ENCODE measurements at places on chromosomes 11 and 22. TPM values are rescaled to one million over a fixed set of nuclear protein-coding genes. Genes with fewer than 3 reads are reported as not detected.

- no peak for DNase-seq
Measured at GRCh38 chr11:63564056-63564774, 1.0 kb upstream of the PLAAT2 start.

Gene GATD1
- 26.7 TPM for polyA plus RNA-seq

DNA sequence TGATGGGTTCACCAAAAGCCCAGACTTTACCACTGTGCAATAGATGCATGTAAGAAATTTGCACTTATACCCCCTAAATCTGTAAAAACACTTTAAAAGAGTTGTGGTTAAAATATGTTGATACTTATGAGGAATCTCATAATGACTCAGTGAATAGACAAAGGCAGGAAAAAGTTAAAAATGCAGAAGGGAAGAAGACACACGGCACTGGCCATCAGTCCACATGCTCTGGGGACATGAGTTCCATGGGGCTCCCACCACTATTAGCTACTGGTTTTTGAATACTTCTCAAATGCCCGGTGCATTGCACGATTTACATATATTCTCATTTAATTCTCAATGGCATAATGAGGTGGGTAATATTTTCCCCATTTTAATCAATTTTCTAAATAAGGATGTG lies 59.3 kb upstream of the BLID start:
- DNase-seq = no peak

- no peak for DNase-seq
Measured at GRCh38 chr22:49324527-49325491, 502.9 kb downstream of the BRD1 start.

DNA sequence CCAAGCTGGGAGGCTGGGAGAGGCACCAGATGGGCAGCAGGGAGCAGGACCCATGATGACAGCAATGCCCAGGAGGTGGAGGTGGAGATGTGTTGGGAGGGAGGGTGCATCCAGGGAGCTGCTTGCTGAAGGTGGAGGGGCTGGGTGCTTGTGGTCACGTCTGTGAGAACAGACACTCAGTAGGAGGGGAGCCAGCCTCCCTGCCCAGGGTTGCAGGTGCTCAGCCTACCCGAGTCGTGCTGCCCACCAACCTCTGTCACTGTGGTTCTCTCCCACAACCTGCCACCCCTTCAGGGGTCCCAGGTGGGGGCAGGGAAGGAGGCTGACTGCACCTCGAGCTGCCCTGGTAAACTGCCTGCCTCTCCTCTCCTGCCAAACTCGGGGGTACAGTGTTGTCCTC lies 5.5 kb downstream of the PRDX5 start:
- DNase-seq = peak; percentile 42

DNA sequence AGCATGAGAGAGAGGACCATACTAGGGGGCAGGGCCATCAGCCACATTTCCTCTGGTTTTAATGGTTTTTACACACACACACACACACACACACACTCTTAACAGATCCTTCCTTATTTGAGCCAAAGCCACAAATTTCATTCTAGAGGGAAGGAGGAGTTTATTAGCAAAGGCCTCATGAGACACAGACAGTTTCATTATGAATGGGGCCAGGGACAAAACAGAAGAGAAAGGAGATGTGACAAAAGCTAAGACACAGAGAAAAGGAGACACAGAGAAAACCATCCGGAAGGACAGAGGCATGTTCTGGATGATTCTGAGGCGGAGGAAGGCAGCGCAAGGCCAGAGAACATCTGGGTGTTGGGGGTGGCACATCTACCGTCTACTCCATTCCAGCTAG lies 32.2 kb upstream of the ARFGAP3 start:
- no peak for DNase-seq

DNA sequence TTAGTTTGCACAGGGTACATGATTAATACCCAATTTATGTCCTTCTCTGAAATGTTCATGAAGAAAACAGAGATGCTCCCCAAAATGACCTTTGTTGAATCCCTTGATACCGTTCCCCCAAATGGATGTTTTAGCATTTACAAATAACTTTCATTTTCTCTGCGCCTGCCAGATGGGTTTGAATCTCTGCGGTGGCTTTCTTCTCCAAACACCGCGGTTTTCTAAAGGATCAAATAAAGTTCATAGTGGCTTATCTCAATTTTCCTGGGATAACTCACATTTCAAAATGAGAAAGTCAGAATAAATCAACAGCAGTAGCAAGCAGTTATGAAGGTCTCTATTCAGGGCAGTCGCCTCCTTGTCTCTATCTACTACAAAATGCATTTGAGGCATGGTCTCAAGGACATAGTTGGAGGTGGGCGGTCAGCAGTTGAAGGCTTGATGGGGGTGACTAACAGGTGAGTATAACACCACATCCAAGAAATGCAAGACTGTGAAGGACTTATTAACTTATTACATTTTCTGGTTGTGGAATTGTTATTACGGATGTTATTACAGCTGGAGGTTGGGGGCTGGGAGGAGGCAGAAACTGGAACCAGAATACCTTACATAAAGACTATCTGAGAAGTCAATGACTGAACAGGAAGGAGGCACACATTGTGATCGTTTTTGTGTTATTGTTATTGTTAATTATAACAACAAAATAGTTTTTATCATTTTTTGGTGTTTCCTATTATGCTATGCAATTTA lies 1513.3 kb downstream of the FAM181B start:
- no peak for DNase-seq

Gene MUC2
- 0.02 TPM for polyA plus RNA-seq

Gene JHY
- 3.2 TPM for polyA plus RNA-seq

Gene C11orf87
- 0.02 TPM for polyA plus RNA-seq

Gene KCNE3
- polyA plus RNA-seq = 2.2 TPM

Gene OR2AT4
- polyA plus RNA-seq = not detected

GRCh38 chr22:50610581-50610980 lies 10.0 kb downstream of the MAPK8IP2 start:
- DNase-seq = no peak

DNA sequence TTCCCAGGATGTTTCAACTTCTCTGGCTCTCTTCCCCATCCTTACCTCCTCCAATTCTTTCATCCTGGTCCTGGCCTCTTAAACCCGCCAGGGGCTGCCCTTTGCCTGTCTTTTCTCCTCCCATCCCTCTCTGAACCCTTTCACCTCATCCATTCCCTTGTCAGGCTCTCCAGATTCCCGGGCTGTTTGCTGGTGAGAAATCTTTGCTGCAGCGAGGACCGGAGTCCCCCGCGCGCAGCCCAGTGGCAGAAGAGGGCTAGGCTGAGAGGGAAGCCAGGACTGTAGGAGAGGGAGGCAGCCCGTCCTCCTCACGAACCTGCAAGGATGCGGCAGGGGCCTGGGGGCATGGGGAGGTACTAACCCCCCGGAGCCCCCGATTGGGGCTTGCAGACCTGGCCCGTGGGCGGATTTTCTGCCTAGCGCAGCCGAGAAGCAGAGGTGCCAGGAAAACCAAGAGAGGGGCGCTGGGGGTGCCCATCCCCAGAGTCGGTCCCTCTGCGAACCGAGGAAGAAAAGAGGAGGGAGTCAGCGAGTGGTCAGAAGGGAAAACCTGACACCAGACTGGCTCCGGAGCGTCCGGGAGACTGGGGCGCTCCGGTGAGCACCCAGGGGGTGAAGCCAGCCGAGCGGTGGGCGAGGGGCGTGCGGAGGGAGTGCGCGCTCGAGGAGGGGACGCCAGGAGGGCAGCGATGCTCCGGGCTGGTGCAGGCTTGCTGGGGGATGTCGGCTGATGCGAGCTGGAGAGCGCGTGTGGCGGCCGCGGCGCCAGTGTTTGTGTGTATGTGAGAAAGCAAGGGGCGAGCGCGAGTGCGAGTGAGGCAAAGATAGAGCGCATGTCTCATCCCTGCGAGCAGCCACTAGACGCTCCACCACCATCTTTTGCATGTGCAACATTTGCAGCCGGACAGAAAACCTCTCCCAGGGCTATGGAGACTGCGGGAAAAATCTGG lies at the start of gene GRIA4:
Gene GRIA4 (plus strand): TSS at position 242 of the 950 bp plus-strand sequence. CDS start 925 bp downstream, outside the sequence.
- peak; percentile 32 for DNase-seq

DNA sequence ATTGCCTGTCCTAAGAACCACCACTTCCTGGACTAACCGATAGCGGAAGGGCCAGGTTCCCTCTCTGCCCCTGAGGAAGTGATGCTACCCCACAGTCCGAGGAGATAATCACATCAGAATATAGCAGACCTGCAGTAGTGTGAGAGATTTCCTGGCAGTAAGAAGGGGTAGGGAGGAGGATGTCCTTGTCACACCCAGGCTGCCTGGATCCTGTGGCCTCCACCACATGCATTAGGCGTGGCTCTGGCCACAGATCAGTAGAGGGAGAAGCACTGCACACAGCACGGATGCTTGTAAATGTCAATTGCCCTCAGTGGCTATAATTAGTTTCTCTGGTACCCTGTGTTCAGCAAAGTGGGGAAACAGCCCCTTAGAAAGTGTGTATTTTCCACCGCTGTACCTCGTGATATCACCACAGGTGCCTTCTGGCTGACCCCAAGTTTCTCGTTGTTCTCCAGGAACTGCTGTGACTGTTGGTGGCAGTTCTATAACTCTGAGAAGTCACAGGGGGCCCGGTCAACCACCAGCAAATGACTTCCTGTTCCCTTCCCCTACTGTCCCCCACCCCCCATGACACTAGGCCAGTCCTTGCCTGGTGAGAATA lies 61.8 kb downstream of the UBASH3B start:
- DNase-seq = no peak

GRCh38 chr11:13465909-13466371 lies 2.9 kb upstream of the BTBD10 start:
- no peak for DNase-seq

GRCh38 chr11:62770778-62771143 lies 435 bp upstream of the TAF6L start:
- no peak for DNase-seq

- DNase-seq = no peak
Measured at GRCh38 chr22:31584804-31585160, 77.2 kb downstream of the PISD start.

- DNase-seq = peak; percentile 63
Measured at GRCh38 chr22:29328566-29329500, 13.3 kb upstream of the RASL10A start.

GRCh38 chr11:68653486-68654430 lies 30.6 kb upstream of the GAL start:
- no peak for DNase-seq

Gene CFL1
- polyA plus RNA-seq = 389 TPM

DNA sequence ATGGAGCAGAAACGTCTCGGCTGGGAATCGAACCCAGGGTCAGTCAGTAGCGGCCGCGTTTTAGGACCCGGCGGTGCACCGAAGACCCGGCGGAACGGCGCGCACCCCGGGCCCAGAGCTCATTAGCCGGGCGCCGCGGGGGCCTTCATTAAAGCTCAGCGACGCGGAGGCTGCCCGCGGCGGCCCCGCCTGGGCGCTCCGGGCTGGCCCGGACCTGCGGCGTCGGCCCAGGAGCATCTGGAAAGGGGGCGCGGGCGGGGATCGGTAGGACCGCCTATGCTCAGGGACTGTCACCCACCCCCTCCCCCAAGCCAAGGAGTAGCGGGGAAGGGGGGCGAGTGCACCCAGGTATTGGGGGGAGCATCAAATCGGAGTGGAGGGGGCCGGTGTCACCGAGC lies 52.2 kb downstream of the CYTH4 start:
- DNase-seq = no peak

Gene BCO2
- 70.8 TPM for polyA plus RNA-seq

DNA sequence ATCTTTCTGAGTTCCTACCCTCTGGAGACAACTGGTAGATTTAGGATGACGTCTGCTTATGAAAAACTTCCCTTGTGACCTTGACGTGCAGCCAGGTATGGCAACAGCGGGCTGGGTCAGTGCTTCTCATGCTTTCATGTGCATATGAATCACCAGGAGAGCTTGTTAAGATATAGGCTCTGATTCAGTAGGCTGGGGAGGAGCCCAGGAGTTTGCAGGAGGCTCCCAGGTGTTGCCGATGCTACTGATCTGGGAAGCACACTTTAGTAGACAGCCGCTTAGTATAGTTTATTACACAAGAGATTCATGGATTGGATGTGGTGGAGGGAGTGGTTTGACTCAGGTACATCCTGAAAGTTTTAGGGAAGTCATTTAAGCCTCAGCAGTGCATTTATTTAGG lies 23.8 kb downstream of the DIXDC1 start:
- no peak for DNase-seq

GRCh38 chr11:66467756-66468155 lies 1.1 kb downstream of the PELI3 start:
- DNase-seq = peak; percentile 71

DNA sequence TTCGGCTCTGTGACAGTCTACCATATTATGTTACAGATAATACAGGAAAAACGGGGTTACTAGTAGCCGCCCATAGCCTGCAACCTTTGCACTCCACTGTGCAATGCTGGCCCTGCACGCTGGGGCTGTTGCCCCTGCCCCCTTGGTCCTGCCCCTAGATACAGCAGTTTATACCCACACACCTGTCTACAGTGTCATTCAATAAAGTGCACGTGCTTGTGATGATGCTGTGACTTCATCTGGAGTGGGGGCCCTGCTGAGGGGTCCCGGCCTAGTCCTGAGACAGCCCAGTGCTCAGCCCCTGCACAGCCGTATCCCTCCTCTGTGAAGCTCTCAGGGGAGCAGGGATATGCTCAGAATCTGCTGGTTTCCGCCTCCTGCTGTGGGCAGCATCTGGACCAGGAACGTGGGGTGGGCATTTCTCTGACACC lies 1.2 kb downstream of the IFITM1 start:
- peak; percentile 41 for DNase-seq

Measured in right cardiac atrium (tissue), 5 donors.